Caco-2 (cell line): ENCODE measurements at places on chromosomes 4 and X. TPM values are rescaled to one million over a fixed set of nuclear protein-coding genes. Genes with fewer than 3 reads are reported as not detected.

GRCh38 chrX:39477031-39477761 is 620.6 kb downstream of the BCOR start:
- no peaks in the 10 kb centered on the region for H3K36me3 ChIP-seq
- no peak for DNase-seq
- no peaks in the 10 kb centered on the region for H3K27me3 ChIP-seq
- H3K27ac ChIP-seq: no peak overlapping the region
- no peaks in the 10 kb centered on the region for H3K4me1 ChIP-seq

GRCh38 chrX:47361538-47362511 is 8.6 kb upstream of the ZNF157 start:
- no peaks in the 10 kb centered on the region for H3K27me3 ChIP-seq
- H3K27ac ChIP-seq: peak overlapping the region; percentile 42
- H3K4me1 ChIP-seq: no peaks in the 10 kb centered on the region
- no peaks in the 10 kb centered on the region for H3K36me3 ChIP-seq
- DNase-seq: peak; percentile 66

GRCh38 chr4:90419124-90419711 is 292.0 kb downstream of the CCSER1 start:
- H3K4me1 ChIP-seq: no peaks in the 10 kb centered on the region
- no peak overlapping the region for H3K27ac ChIP-seq
- H3K4me3 ChIP-seq: no peak overlapping the region
- DNase-seq: peak; percentile 5

- peaks cover 1% of the 10 kb centered on the region; the same call in 1 of the 2 replicates for H3K36me3 ChIP-seq
- no peak for DNase-seq
- H3K4me3 ChIP-seq: no peak overlapping the region
- H3K27ac ChIP-seq: no peak overlapping the region
Observed at GRCh38 chr4:55475394-55476243, 71.1 kb downstream of the CLOCK start.

- H3K4me1 ChIP-seq: no peaks in the 10 kb centered on the region
- H3K27me3 ChIP-seq: no peaks in the 10 kb centered on the region
- H3K36me3 ChIP-seq: no peaks in the 10 kb centered on the region
- no peak for DNase-seq
- H3K27ac ChIP-seq: no peak overlapping the region
Observed at GRCh38 chr4:90122355-90122748, 4.8 kb upstream of the CCSER1 start.

GRCh38 chr4:166169111-166169510 is 296.1 kb downstream of the TLL1 start:
- H3K27me3 ChIP-seq: no peaks in the 10 kb centered on the region
- H3K36me3 ChIP-seq: no peaks in the 10 kb centered on the region
- no peak overlapping the region for H3K27ac ChIP-seq

- H3K36me3 ChIP-seq: no peaks in the 10 kb centered on the region
- H3K27ac ChIP-seq: no peak overlapping the region
- no peak overlapping the region for H3K4me3 ChIP-seq
- peak; percentile 71 for DNase-seq
Observed at GRCh38 chrX:9530848-9531274, 66.0 kb downstream of the TBL1X start.

GRCh38 chr4:8435656-8436121 is 4.8 kb downstream of the ACOX3 start:
- no peaks in the 10 kb centered on the region; the same call in 1 of the 2 replicates for H3K4me1 ChIP-seq
- H3K36me3 ChIP-seq: no peaks in the 10 kb centered on the region
- H3K27ac ChIP-seq: no peak overlapping the region

GRCh38 chr4:64824591-64824990 is 415.3 kb upstream of the TECRL start:
- DNase-seq: no peak
- no peak overlapping the region for H3K27ac ChIP-seq
- no peaks in the 10 kb centered on the region for H3K4me1 ChIP-seq
- no peaks in the 10 kb centered on the region for H3K36me3 ChIP-seq

- no peaks in the 10 kb centered on the region for H3K4me1 ChIP-seq
- no peak overlapping the region for H3K4me3 ChIP-seq
- H3K27me3 ChIP-seq: no peaks in the 10 kb centered on the region
- H3K27ac ChIP-seq: no peak overlapping the region
- no peak for DNase-seq
Observed at GRCh38 chr4:30443289-30443688, 276.9 kb upstream of the PCDH7 start.

DNA sequence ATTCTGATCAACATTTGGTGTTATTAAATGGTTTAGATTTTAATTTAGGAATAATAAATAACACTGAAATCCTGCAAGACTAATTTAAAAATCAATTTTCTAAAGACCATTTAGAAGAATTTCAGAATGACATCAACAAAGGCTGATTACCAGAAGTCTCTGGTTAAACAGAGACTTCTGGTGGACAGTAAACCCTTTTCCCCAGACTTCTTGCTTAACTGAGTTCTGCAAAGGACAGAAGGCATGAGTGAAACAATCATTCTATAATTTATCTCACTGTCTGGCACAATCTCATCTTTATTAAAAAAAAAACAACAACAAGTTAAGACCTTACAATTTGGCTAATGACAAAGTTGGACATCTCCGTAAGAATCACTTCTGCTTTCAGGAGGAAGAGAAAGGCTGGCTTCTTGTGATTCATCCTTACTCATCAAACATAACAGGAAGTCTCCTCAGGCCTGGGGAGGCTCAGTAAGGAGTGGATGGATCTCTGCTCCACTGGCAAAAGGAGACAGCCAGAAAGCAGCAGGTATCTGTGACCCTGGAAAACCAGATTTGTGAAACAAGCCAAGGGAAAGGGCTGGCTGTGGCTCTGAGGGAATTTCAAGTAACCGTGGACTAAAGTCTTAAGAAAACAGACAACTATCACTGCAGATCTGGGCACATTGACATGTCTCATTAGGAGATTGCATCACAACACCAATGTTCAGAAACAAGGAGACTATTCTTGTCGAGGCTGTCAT is 908 bp upstream of the TLR6 start:
- H3K27me3 ChIP-seq: no peaks in the 10 kb centered on the region; the same call in 1 of the 2 replicates
- no peaks in the 10 kb centered on the region for H3K36me3 ChIP-seq
- H3K4me3 ChIP-seq: no peak overlapping the region
- H3K27ac ChIP-seq: no peak overlapping the region

DNA sequence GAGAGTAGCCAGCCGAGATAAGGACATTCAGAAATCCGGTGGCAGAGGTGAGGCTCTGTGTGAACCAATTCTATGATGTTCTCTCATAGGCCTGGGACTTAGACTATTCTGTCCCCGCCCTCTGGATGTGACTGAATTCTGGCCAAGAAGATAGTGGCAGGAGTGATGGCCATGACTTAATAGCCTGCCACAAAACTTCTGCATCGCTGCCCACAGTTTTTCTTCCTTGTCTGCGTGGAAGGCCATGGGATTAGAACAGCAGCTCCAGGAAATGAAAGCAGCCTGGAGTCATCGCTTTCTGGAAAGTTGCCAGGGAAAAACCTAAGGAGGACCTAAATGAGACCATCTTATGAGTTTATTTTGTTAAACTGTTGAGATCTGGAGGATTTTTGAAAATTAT is 134.7 kb downstream of the F11 start:
- no peaks in the 10 kb centered on the region; the same call in 1 of the 2 replicates for H3K4me1 ChIP-seq
- DNase-seq: no peak
- H3K27me3 ChIP-seq: no peaks in the 10 kb centered on the region
- H3K4me3 ChIP-seq: no peak overlapping the region

GRCh38 chr4:145609481-145610427 is 9.4 kb upstream of the MMAA start:
- no peaks in the 10 kb centered on the region for H3K36me3 ChIP-seq
- H3K4me3 ChIP-seq: no peak overlapping the region

DNA sequence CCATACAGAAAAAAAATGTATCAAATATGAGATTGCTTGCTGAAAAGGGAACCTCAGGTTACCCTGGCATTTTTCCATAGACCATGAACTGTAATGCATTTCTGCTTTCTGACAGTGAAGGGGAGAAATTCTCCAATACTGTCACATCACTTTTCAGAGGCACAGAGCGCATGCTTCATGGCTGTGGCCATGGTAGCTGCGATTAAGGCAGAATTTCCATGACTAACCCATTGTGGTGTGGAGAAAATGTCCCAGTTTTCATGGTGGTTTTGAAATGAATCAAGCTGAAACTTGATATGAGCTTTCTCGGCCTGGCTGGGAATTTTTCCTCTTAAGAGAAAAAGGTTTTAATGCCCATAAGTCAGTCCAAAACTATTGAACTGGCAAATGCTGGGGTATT is 39.5 kb upstream of the MAP3K15 start:
- H3K36me3 ChIP-seq: no peaks in the 10 kb centered on the region
- no peaks in the 10 kb centered on the region for H3K27me3 ChIP-seq
- H3K4me3 ChIP-seq: no peak overlapping the region
- DNase-seq: no peak
- H3K27ac ChIP-seq: no peak overlapping the region
- H3K4me1 ChIP-seq: no peaks in the 10 kb centered on the region

- no peak overlapping the region for H3K4me3 ChIP-seq
- no peaks in the 10 kb centered on the region for H3K27me3 ChIP-seq
- peak overlapping the region; percentile 47 for H3K27ac ChIP-seq
- H3K4me1 ChIP-seq: peaks cover 26% of the 10 kb centered on the region
- H3K36me3 ChIP-seq: no peaks in the 10 kb centered on the region
Observed at GRCh38 chrX:12986164-12986779, 11.4 kb downstream of the TMSB4X start.

- no peaks in the 10 kb centered on the region for H3K36me3 ChIP-seq
- H3K4me1 ChIP-seq: no peaks in the 10 kb centered on the region
- no peak for DNase-seq
- no peak overlapping the region for H3K4me3 ChIP-seq
Observed at GRCh38 chrX:123324625-123325024, 140.5 kb downstream of the GRIA3 start.

DNA sequence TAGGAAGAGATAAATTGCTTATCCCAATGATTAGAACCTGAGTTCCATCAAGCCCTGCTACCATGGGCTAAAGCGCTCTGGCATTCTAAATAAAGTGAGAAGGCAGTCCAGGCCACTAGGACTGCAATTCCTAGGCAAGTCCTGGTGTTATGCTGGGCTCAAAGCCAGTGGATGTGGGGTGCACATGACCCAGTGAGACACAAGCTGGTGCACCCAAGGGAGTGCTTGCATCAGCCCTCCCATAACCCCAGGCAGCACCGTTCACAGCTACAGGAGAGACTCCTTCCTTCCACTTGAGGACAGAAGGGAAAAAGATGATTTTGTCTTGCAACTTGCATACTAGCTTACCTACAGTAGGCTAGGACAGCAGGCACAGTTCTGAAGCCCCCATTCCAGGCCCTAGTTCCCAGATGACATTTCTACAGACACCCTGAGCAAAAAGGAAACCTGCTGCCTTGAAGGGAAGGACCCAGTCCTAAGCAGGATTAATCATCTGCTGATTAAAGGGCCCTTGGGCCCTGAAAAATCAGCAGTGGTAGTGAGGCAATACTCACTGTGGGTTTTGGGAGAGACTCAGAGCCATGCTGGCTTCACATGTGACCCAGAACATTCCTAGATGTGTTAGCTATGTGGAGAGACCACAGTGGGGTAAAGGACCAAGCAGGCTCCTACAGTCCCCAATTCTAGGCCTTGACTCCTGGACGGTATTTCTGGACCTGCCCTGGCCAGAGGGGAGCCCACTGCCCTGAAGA is 77.8 kb downstream of the KLHL13 start:
- DNase-seq: no peak
- no peak overlapping the region for H3K27ac ChIP-seq
- no peaks in the 10 kb centered on the region for H3K36me3 ChIP-seq
- no peak overlapping the region for H3K4me3 ChIP-seq

DNA sequence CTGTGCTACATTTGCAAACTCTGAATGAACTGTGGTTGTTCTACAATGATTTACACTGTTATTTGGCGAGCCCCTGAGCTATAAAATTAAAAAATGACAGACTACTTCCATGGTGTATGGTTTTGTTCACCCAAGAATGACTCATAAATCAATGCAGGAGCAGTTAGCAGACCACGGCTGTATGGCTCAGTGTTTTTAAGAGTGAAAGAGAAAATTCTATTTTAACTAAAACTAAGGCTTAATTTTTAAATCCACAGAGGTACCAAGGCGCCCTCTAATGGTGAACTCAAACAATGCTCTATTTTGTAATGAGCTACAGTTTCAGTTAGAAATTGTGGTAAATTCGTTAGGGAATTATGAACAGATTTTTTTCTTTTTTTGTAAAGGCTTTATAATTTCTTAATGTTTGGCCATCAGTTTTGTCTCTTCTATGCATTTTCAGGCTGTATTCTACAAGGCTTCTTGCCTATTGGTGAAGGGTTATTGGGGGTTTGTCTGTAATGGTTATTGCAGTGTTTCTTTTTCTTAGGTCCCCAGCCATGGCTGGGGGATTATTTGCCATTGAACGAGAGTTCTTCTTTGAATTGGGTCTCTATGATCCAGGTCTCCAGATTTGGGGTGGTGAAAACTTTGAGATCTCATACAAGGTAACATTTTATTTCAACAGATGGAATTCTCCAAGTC is 32.5 kb downstream of the HMGB2 start:
- no peak overlapping the region for H3K27ac ChIP-seq
- H3K36me3 ChIP-seq: no peaks in the 10 kb centered on the region
- no peaks in the 10 kb centered on the region for H3K4me1 ChIP-seq

DNA sequence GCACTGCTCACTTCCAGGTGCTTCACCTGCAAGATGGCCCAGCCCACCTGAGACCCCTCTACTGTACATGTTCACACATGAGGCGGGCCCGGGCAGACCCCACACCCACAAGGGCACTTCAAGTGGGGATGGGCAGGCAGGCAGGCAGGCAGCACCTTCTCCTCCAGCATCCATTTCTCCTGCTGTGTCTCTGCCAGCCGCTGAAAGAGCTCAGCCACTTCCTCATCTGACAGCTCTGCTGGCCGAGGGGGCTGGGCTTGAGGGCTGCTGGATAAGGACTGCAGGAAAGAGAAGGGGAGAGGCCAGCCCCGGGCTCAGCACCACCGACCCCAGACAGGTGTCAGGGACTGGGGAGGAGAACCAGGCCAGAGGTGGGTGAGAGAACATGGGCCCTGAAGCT is 4.4 kb upstream of the KCND1 start:
- no peaks in the 10 kb centered on the region for H3K4me1 ChIP-seq
- no peak for DNase-seq
- no peak overlapping the region for H3K27ac ChIP-seq
- no peaks in the 10 kb centered on the region; the same call in 1 of the 2 replicates for H3K36me3 ChIP-seq
- H3K4me3 ChIP-seq: no peak overlapping the region
- H3K27me3 ChIP-seq: no peaks in the 10 kb centered on the region

Gene CSAG1
- not detected in 2 replicates for total RNA-seq

Gene PFKFB1
- total RNA-seq: 0.21 TPM in 1 of 2 replicates, not detected in the other

Gene CNGA1
- 1.5 and 1.8 TPM in 2 replicates for total RNA-seq

Gene REST
- total RNA-seq: 49.3 and 56.6 TPM in 2 replicates

Gene KLKB1
- not detected in 2 replicates for total RNA-seq

Gene DHRSX
- 54.2 and 64.1 TPM in 2 replicates for total RNA-seq

Gene RAI2
- total RNA-seq: 0.16 and 0.18 TPM in 2 replicates

Gene NALF2
- 3.0 and 3.1 TPM in 2 replicates for total RNA-seq

Gene MAGEB1
- total RNA-seq: not detected in 2 replicates

Gene CYBB
- 0.23 and 0.43 TPM in 2 replicates for total RNA-seq

Gene SSX4B
- total RNA-seq: not detected in 2 replicates

Gene ABCE1
- total RNA-seq: 96.7 and 100 TPM in 2 replicates

Gene IL2
- total RNA-seq: not detected in 2 replicates

Gene SLC6A14
- 0.12 TPM in 1 of 2 replicates, not detected in the other for total RNA-seq

Gene NXF2B
- not detected in 2 replicates for total RNA-seq
